ENCODE measurements at places on chromosomes 1 and 21. TPM values are rescaled to one million over a fixed set of nuclear protein-coding genes. Genes with fewer than 3 reads are reported as not detected.

The PGBD5 gene
- 0.05 TPM for total RNA-seq

DNA sequence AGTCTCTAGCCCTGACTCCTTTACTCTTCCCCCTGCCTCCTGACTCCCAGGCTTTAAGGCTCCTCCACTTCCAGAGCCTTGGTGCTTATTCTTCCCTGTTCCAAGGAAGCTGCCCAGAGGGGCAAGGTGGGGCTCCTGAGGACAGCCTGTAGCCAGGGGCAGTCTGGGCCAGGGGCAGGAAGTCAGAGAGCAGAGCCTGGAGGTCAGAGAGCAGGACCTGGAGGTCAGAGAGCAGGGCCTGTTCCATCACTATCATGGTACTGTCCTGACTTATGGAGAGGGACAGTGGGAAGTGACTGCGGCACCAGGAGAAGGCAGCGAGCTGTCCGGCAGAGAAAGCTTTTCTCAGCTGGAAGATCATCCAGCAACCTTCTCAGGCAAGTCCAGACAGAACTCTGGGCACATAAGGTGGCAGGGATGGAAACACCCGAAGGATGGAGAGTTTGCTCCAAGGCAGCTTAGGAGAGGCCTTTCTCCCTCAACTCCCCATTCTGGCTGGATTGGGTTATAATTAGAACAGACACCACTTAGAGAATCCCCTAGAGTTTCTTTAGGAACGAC lies 25.0 kb downstream of the PLXNA2 start:
- DNase-seq = no peak

The ATAD3B gene
- 104 TPM for total RNA-seq

The USH2A gene
- not detected for total RNA-seq

DNA sequence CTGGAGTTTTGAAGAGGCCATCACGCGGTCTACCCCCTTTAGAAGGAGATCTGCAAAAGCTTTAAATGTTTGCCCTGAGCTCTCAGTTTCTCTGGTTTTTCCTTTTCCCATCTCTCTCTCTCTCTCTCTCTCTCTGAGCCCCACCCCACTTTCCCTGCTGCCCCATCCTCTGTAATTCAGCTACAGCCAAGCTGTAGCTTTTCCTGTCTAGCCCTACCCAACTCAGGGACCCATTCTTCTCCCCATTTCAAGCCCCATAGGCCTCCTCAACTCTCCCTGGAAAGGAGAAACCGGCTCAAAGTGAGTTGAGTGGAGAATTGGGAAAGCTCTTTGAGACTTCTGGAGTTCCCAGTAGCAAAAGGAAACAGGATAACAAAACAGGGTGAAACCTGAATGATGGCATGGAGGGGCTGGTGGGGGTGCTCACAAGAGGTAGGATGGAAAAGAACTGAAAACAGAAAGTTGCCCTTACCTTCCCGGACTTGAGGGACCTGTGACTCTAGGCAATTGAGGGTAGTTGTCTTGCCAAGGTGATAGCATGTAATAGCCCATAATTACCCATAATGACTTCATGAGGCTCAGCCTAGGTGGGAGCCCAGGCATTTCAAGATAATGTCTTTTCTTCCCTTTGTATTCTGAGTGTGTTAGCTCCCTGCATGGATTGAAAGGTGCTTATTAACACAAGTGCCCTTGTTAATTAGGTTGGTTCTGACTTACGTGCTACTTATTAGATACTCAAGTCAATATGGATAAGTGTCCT lies 84.9 kb downstream of the SLC16A1 start:
- DNase-seq = no peak

GRCh38 chr1:29736582-29737188 lies 500.4 kb downstream of the PTPRU start:
- DNase-seq = no peak

DNA sequence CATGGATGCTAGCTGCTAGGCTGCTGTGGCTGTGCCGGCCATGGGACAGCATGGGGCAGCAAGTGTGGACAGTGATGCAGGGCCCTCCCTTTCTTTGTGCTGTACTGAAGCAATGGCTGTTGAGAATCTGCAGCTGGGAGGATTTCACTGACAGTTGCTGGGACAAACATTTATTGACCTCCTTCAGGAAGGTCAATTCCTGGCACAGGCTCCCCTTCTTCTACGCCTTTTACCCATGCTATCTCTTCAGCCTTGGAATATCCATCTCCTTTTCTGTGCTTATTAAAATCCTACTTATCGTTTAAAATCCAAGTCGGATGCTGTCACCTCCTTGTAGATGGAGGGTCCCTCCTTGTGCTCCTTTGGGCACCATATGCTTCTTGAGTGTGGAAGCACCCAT lies 213.1 kb upstream of the USP24 start:
- DNase-seq = no peak

GRCh38 chr1:67634396-67634935 lies 50.5 kb upstream of the GADD45A start:
- DNase-seq = no peak

The S100A9 gene
- 0.44 TPM for total RNA-seq

The FAM229A gene
- total RNA-seq = 6.7 TPM

The UBE2U gene
- total RNA-seq = not detected

DNA sequence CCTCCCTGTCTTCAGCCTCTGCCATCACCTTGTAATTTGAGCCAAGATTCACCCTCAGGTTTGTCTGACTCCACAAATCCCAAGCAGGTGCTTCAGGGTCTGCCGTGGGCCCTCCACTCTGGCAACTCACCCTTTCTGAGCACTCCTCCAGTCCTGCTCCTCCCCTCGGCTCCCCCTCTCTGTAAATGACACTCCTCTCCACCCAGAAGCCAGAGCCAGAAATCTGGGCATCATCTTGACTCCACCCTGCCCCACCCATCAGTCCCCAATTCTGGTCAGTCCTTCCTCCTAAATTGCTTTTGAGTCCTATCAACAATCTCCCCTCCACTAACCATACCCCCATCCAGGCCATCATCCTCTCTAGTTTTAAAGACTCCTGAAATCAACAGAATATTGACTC lies 40.5 kb downstream of the RCSD1 start:
- DNase-seq = no peak

The SLC9C2 gene
- not detected for total RNA-seq

DNA sequence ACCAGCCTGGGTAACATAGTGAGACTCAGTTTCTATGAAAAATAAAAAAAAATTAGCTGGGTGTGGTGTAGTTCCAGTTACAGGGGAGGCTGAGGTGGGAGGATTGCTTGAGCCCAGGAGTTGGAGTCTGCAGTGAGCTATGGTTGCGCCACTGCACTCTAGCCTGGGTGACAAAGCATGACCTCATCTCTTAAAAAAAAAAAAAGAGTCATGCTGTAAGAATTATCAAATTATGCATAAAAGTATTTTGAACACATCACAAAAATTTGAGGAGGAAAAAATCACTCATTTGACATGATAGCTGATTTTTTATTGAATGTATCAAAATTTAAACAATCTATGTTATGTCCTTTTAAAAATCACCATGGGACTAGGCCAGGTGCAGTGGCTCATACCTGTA lies 17.8 kb downstream of the CCDC30 start:
- no peak for DNase-seq

Measured in Panc1 (cell line).